ENCODE measurements at places on chromosomes 3 and 15.

- DNase-seq = peak; percentile 16
Measured at GRCh38 chr15:31870328-31871165, 159.8 kb upstream of the CHRNA7 start.

DNA sequence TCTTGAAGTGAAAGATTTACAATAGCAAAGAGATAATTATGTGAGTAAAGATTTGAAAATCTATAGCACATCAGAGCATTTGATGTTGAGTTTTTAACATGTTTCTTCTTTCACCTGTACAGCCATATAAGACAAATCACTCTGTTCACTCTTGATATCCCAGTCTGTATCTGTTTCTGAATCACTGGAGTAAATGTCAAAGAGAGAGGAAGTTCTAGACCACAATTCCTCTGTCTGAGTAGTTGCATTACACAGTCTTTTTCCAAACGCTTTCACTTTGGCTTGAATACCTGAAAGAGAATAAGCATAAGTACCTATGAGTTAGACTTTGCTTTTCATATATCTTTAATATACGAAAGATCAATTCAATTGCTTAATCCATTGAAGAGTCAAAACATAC lies 9.9 kb downstream of the THAP10 start:
- no peak for DNase-seq

- DNase-seq = peak; percentile 2
Measured at GRCh38 chr15:69854001-69854400, 243.7 kb downstream of the TLE3 start.

GRCh38 chr15:52105846-52106245 lies 6.7 kb downstream of the BCL2L10 start:
- no peak for DNase-seq

GRCh38 chr3:15875016-15875689 lies 77.4 kb upstream of the ANKRD28 start:
- DNase-seq = peak; percentile 51

GRCh38 chr3:191237047-191237882 lies 38.2 kb downstream of the OSTN start:
- no peak for DNase-seq

DNA sequence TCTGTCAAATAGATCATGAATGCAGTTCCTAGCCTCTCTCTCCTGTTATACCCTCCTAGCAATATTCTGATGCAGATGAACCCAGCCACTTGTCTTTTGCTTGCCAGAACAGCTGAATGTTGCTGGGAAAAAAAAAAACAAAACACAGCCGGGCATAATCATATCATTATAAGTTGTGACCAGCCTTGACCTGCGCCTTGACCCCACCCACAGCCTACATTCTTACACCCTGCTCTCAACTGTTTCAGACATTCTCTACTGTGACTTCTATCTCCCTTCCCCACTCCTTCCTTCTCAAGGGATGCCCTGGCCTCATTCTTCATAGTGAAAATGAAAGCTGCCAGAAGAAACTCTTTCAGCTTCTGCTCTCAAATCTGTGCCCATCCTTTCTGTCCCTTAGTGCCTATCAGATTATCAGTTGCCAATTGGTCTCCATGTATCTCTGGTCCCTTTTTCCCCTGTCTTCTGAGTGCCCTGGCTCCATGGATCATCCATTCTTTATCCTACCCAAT lies 389.1 kb upstream of the TPRG1 start:
- no peak for DNase-seq

DNA sequence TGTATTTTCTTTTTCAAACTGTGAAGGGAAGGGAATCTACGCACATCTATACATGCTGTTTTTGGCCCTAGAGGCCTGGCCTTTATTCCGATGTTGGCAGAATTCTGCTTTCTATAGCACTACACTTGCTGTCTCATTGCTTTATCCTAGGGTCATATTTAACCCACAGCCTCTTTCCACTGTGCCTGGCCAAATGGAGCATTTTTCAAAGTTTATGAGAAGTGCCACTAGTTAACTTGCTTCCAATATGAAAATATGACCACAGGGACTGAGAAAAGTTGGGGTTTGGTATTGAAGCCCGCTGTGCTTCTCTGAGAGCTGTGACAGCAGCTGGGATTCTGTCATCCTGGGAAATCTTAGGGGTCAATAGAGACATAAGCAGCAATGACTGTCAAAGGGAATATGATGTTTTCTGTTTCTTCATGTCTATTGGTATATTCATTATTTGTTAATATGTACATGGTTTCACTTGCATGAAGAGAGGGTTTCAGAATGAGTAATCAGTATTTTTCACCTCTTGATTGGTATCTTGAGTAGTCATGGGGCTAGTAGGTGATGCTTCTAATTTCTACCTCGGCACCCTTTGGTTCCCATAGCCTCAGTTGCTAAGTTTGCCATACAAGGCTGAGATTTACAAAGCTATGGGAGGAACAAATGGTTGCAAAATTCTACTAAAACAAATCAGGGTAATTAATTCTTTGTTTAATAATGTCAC lies 275.8 kb upstream of the RBMS3 start:
- DNase-seq = no peak

GRCh38 chr3:86785386-86785785 lies 205.6 kb downstream of the VGLL3 start:
- DNase-seq = no peak

DNA sequence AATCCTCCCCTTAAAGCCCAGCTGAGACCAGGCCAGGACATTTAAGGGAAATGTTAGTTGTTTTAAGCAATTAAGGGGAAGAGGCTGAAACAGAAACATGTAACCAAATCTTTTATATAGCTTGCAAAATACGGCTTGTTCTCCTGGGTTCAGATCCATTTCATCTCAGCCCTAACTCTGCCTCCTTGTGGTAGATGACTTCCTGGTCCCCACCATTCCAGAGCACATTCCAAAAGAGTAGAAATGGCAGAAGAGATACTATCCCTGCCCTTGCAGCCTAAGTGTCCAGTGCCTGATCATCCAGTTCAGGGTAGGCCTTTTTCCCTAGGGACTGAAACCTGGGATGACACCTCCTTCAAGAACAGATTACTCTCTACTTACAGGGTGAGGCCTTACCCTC lies 266.2 kb upstream of the VEPH1 start:
- DNase-seq = no peak

DNA sequence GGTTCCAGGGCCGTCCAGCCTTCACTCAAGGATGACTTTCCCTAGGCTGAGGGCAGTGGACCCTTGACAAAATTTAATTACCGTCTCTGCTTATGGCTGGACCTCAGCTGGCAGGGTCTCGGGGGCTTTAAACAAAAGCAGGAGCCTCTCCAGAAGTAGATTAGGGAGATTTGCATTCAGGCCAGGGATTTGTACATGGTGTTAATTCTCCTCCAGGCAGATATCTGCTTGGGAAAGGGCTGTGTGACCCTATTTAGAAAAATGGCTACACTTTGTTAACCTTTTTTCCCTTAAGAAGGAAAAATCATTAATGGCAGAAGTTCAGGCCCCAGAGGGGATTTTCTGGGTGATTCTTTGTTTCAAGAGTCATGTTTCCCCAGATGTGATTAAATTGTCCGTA lies 329.1 kb upstream of the C2CD4B start:
- DNase-seq = no peak

DNA sequence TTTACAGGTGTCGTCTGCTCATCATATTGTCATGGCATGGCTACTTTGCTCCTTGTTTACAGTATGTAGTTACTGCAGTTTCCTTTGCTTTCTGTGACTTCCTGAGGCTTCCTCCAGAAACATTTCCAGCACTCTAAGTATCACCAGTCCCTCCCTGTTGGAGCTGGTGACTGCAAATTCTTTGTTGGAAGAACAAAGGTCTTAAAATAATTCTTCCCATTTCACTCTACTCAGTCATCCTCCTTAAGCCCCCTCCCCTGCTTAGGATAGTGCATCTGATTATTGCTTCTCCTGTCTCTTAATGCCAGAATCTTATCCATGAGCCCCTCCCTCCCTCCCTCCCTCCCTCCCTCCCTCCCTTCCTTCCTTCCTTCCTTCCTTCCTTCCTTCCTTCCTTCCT lies 72.0 kb downstream of the C3orf38 start:
- DNase-seq = no peak

DNA sequence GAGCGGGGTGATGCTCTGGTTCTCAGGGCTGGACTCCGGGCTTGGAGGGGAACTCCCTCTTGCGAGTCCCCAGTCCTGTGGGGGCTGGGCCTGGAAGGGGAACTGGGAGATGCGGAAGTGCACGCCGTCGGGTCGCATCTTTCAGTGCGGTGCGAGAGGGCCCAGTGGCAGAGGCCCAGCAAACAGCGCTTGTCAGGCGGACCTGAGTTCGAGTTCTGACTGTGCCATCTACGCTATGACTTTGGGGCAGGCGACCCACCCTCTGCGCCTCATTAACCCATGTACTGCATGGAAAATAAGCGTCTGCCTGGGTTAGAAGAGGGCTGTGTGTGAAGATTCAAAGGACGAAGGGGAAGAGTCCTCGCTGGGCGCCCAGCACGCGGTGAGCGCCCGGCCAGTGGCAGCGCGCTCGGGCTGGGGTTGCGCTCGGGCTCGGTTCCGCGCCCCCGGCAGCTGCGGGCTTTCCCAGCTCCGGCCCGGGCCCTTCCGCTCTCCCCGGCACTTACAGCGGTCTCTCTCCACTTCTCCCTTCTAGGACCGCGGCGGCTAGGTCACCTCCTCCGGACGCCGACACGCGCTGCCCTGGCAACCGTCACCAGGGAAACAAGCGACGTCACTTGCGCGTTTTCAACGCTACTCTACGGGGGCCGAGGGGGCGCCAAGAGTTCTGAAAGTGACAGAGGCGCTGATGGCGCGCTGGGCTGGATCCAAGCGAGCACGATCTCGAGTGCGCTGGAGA lies at the start of gene CCDC13:
Gene CCDC13, minus strand, starts transcription at position 584 of the 739 bp plus-strand sequence. CDS start 14,908 bp downstream, outside the sequence.
- DNase-seq = peak; percentile 58

DNA sequence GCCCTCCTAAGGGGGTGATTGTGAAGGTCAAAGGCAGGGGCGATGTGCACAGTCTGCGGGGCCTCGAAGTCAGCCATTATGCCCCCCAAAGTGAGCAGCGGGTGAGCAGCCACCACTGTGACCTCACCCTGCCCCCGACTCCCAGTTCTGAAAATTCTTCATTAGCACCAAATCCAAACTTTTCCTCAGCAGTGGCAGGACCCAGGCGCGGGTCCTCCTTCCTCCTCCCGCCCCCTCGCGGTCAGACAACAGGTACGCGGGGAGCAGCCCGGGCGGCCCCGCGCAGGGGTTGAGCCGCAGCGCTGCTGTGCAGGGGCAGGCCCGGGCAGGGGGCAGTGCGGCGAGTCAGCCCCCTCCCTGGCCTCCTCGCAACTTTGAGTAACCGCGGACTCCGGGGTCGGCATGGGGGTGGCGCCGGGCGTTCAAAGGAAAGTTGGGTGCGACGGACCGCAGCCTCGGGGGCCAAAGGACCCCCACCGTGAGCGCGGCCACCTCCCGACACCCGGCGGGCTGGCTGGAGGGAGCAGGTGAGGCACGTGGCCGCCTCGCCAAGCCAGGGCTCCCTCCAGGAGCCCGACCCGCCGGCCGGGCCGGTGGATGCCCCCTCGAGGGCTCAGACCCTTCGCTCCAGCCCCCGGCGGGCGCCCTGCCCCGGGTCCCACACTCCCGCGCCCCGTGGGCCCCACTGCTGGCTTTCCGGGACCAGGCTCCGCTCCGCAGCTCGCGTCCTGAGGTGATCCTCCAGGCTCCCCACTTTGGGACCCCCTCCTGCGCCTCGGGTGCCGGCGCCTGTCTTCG lies 49.4 kb upstream of the CCDC174 start:
- no peak for DNase-seq

DNA sequence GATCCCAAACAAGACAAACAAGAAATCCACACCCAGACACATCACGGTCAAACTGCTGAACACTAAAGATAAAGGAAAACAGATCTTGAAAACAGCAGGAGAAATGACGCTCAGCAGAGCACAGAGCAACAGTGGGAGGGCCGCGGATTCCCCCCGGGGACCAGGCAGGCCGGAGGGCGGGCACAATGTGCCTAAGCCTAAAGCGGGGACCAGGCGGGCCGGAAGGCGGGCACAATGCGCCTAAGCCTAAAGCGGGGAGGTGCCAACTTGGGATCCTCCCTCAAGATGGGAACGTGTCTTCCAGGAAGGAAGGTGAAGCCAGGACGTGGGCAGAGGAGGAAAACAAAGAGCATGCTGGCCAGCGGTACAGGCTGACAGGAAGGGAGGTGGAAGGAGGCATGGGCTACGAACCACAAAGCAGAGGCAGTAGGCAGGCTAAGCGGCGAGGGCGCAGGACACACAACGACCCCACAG lies 31.1 kb downstream of the CYFIP1 start:
- peak; percentile 30 for DNase-seq

DNA sequence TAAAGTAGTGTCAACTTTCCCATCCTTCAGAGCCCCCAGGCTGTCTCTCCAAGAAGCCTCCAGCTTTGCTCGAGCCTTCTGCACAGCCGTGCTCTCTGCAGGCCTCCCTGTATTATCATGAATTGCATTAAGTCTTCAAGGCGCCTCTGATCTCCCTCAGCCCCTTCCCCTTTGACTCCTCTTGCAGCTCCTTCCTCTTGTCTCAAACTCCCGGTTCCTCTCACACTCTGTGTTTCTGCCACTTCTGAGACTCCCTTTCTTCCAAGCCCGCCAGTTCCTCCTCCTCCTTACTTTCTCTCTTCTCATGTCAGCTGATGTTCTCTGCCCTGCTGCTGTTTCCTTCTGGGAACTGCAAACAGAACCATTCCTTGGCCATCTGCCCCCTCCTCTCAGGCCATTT lies 418.8 kb downstream of the EPHB1 start:
- no peak for DNase-seq

DNA sequence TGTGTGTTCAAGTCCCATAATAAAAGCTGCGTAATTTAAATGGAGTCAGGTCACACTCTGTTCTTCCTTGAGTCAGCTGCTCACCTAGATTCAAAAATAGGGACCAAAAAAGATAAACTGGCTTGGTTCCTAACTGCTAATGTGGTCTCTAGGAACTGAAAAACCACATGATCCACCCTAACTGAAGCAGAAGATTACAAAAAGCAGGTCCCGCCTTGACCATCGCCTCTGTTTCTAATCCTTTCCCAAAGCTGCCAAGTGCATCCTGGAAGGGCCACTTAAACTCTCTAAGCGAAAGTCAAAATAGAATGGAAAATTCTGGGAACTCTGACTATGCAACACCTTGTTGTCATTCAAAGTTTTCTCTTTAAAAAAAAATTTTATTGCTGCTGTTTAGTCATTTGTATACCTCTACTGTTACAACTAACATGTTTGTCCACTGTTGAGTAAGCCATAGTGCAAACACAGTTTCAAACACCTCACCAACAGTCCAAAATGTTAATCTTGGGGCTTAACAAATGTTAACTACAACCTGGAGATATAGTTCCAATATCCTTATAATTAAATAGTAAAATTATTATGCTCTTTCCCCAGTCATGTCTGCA lies 88.9 kb upstream of the THBS1 start:
- DNase-seq = no peak

GRCh38 chr3:97815149-97815917 lies 6.5 kb upstream of the CRYBG3 start:
- DNase-seq = no peak

Data from HS-5 (cell line).